Activated CD4-positive, CD25-positive, alpha-beta regulatory T cell treated with anti-CD3 and anti-CD28 coated beads, Interleukin-2, amount 50 U/mL, for 16 hours (primary cell): ENCODE measurements at places on chromosomes 4 and X.

- DNase-seq: no peak
These were observed 81.9 kb upstream of the HPGD start for GRCh38 chr4:174604198-174604597.

- no peak for DNase-seq
These were observed 21.9 kb upstream of the ZNF81 start for GRCh38 chrX:47814851-47815250.

GRCh38 chrX:53073115-53073586 is 9.0 kb upstream of the TSPYL2 start:
- no peak for DNase-seq

- no peak for DNase-seq
These were observed 22.9 kb upstream of the FAT1 start for GRCh38 chr4:186746581-186746980.

GRCh38 chr4:89939546-89939945 is 44.9 kb downstream of the MMRN1 start:
- no peak for DNase-seq

DNA sequence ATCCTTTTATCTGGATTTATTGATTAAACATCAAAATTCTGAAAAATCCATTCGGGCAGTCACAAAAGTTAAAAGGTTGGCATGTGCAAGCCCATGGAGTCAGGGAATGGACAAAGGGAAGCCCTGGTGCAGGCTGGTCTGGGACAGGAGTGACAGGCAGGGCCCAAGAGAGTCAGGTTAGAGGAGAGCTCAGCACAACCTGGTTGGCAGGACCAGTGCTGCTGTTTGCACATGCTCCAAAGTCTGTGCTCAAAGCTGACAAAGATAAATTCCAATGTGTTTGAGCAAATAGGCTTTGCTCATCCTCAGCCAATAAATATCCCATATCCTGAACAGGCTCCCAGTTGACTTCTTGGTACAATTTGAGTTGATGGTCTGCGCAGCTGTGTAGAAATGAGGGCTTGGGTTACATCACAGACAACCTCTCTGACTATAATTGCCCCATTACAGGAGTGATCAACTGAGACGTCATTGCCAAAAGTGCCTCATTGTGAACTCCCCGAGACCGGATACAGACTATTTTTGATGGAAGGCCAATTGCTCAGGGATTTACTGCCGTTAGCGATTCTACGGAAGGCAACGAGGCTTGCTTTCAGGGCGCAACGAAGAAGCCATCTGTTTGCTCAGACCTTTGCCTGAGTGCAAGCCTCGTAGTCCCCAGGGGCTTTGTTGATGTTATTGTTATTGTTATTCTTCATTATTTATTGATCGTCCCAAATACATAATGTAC is 1008.1 kb upstream of the TENM3 start:
- no peak for DNase-seq

GRCh38 chrX:25028726-25029125 is 13.0 kb upstream of the ARX start:
- DNase-seq: no peak

GRCh38 chr4:180219080-180219479 is 2024.1 kb upstream of the TENM3 start:
- no peak for DNase-seq

DNA sequence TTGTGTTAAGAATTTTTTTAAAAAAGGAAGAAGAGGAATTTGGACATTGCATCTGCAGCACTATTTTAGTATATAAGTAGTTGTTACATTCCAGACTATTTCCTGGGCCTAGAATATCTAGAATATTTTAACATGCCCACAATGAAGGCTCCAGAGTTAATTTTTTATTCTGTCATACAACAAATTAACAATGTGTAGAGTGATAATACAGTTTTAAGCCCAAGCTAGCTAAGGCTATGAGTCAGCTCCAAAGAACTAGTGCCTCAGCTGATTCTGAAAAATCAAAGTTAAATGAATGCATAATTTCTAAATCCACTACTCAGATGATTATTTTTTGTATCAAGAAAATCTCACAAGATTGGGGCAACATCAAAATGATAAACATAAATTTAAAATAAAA is 231.4 kb downstream of the PRDM5 start:
- DNase-seq: no peak

DNA sequence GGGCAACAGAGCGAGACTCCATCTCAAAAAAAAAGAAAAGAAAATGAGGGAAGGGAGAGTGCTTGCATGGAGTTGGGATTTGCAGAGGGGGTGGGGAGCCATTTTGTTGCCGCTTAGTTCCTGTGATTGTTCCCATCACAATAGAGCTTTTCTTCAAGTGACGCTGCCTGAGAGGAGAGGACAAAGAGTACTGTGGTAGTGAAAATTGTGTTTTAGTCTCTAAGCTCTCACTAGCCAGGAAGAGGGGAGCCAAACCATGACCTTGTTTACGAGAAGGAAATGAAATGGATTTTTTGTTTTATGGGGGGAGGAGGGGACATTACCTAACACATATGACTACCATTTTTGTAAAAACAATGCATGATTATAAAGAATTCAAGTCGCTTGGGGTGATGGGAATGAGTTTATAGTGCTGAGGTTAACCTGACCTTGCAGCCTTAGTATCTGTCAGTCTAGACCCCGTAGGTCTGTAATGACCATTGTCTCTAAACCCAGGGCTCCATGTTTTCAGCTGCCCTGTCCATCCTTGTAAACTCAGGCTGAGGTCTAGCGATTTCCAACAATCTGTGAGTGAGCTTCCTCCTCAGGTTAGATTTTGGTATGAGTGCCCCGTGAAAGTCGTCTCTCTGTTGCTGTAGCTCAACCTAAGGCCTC is 18.8 kb downstream of the SRD5A3 start:
- no peak for DNase-seq

DNA sequence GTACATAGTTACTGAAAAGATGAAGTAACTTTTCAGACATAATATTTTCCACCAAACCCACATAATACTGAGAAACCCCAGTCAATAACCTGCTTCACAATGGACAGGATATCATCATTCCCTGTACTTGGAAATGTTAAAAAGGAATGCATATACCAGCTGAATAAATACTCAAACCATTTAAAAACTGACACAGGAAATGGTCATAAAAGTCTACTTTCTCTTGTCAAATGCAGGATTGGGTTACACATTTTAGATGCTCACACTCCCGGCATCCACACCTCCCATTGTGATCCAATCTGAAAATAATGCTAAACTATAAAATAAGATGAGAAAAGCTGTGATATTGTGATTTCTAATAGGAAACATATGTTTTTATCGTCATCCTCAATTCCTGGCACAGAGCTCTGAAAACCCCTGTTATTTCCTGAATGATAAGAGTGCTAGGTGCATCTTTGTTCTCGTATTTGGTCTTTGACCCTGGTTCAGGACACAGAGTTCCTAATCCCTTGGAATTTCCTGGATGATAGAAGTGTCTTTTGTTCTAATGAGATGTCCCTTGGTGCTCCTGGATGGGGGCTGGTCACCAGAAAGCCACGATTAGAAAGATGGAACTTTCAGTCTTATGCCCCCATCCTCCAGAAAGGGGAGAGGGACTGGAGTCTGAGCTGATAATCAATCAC is 821.3 kb downstream of the TRIML1 start:
- DNase-seq: no peak

GRCh38 chrX:119230850-119231249 is 5.2 kb upstream of the PGRMC1 start:
- no peak for DNase-seq

GRCh38 chr4:109914322-109914721 is 1.6 kb downstream of the EGF start:
- DNase-seq: no peak

DNA sequence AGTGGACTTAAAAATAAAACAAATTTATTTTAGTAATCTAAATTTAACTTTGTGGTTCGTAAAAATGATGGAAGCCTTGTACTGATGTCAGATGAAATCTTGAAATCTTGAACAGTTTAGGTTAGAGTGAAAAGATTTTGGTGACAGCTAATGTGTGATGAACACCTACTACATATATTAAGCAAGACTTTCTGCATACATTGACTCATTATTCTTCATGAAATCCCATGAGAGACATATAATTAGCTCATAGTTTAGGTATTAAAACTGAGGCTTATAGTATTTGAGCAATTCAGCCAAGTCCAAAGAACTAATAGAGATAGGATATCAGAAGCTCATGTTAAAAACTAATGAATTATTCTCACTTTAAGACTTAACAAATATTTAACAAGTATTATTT is 66.9 kb upstream of the PCDH7 start:
- DNase-seq: no peak

DNA sequence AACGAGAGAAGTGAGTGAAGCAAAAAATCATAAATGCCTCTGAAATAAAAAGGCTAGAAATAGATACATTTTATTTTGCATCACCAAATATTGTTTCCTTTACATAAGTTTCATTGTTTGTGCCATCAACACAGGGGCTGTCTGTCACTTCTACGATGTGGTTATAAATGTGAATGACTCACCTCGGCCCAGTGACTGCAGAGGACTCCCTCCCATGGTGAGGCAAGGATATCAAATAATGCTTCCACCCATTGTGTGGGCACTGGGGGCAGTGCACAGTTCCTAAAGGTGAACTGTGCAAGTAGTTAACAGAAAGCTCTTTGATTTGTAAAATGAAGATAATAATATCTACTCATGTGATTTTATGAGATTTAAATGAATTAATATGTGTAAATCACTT is 230.3 kb upstream of the NEIL3 start:
- DNase-seq: no peak

DNA sequence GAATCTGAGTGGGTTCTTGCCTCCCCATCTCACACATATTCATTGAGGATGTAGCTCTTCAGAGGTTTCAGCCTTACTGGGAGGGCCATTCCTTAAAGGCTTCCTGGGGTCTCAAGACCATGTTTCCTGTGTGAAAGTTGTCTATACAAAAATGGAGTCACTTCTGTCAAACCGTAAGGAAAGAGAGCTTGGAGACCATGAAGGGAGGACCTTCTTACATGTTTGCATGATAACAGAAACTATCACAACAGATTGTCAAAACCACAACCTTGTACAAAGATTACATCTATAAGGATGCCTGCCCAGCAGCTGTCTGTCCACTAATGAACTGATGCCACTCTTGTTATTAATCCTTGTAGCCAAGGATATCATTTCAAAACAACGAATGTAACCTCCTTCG is 139.3 kb downstream of the PDE5A start:
- no peak for DNase-seq

GRCh38 chr4:30434656-30435055 is 285.5 kb upstream of the PCDH7 start:
- no peak for DNase-seq

- DNase-seq: no peak
These were observed 144.1 kb downstream of the SOWAHB start for GRCh38 chr4:76753814-76754213.

DNA sequence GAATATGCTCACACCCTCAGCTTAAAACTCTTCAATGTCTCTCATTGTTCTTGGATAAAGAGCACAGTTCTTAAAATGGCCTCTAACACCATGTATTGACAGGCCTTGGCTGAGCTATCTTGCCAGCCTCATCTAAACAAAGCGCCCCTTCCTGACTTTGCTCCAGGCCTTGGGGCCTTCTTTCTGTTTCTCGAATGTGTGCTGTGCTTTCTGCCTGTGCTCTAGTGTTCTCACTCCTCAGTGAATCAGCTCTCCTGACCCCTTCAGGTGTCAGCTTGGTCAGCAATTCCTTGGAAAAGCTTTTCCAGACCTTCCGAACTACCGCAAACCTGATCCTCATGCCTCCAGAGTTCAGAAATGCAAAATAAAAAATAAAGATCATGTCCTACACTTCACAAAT is 346.3 kb upstream of the FSTL5 start:
- DNase-seq: no peak

- no peak for DNase-seq
These were observed 406.5 kb downstream of the RPA4 start for GRCh38 chrX:97290199-97290598.

GRCh38 chr4:177771645-177772044 is 329.4 kb upstream of the AGA start:
- no peak for DNase-seq

DNA sequence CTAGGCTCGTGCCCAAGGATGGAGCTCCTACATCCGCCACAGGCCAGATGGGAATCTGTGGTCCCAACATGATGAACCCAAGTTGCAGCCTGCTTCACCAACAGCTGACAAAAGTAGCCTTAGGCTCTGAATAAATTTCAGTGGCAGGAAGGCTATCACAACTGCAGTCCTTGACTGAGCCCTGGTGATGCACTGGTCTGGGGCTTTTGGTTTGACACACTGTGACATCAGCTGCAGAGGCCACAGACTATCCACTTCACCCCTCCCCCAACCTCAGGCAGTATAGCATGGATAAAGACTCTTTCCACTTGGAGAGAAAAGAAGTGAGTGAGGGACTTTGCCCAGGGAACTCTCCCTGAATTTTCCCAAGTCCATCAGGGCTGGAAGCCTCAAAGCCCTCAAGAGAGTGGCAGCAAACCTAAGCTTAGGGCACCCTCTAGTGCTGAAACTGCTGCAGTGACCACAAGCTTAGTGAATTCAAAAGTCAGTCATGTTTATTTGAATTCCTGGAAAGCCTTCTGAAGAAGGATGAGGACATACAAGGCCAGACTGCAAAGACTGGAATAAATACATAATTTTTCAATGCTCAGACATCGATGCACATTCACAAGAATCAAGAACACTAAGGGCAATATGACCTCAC is 135.0 kb upstream of the TENT5D start:
- DNase-seq: no peak

DNA sequence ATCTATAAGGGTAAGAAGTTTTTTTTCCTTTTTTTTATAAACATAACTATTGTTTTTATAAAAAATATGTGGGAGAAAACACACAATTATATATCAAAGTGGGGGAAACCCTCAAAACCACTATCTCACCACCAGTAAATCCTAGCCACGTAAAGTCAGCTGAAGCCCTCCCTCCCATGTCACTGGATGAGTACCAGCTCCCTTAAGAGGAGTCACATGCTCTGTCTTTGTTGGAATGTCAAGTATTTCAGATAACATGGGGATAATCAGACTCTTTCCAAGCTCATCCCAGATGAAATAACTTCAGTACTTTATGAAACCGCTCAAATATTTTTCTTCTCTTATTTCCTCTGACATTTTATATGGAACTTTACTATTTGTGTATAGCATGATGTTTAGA is 2.4 kb downstream of the MYOZ2 start:
- DNase-seq: no peak

DNA sequence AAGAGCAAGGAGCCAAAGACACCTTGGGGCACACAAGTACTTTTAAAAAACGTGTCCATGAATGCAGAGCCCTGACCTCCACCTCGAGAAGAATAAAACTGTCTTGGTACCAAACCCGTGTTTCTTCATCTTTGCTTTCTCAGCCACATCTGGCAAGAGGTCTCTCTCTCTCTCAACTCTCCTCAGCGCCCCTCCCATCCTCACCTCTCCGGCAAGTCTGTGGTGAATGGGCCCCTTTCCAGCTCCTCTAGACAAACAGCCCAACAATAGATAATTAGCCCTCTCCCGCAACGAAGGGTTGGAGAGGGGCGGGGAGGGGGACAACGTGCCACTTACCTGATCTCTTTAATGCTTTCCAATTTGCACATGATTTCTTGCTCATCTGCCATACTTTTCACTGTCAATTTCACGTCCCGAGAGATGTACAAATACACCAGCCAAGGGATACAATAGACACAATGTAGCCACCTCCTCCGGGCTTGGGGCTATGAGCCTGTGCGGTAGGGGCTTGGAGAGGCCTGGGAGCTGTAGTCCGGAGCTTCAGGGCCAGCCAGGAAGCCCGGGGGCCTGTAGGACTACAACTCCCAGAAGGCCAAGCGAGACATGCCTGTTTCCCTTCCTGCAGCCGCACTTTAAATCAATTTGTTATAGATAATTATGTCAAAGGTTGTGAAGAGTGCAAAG is at the start of gene ZC4H2:
Gene ZC4H2 (minus strand): TSS at position 462 of the 684 bp plus-strand sequence. CDS start 73 bp downstream, at position 389.
- peak; percentile 25 for DNase-seq

- DNase-seq: no peak
These were observed 238.8 kb upstream of the PCDH10 start for GRCh38 chr4:132910229-132910748.

GRCh38 chr4:22233230-22233629 is 282.6 kb downstream of the ADGRA3 start:
- DNase-seq: no peak
